ENCODE measurements at places on chromosomes 1 and 21.
A peak's percentile ranks its signal among the peaks of the same experiment; 100 is the strongest.

GRCh38 chr1:228824366-228824765 is 89.1 kb downstream of the RHOU start:
- no peak for DNase-seq

- DNase-seq: no peak
Measured at GRCh38 chr1:87129606-87130005, 199.1 kb upstream of the LMO4 start.

DNA sequence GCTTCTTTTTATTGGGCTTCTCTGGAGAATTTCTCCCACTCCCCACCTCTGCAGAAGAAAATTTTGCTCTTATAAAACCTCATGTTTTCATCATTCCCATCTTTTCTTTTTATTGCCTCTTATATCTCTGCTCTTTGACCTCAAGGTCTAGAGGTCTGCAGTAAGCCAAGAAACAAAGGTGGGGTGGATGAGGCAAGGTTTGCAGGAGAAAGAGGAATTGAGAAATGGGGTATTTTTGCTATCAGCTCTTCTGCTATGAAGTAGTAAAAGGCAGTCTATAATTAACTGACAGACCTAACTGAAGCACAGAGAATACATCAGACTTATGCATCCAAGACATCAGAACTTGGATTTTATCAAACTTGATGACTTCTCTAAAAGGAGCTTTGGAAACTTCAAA is 22.9 kb downstream of the SYT11 start:
- DNase-seq: no peak

GRCh38 chr1:99577313-99577712 is 68.6 kb upstream of the PALMD start:
- peak; percentile 8 for DNase-seq

DNA sequence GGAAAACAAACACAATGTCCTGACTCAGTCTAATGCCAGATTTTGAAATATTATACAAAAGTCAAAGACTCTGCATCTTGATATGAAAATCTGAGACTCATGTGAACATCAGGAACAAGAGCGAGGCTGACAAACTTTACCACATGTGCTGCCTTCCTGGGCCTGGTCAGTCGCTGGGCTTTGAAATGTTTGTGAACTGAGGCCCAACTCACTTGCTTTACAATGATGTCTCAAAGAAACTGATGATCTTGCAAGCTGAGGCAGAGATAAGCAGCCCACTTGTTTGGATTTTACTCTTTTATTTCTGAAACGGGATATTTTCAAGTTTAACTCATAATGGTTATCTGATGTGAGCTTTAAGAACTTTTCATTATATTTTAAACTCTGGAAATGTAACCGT is 2.1 kb downstream of the BCAR3 start:
- no peak for DNase-seq

DNA sequence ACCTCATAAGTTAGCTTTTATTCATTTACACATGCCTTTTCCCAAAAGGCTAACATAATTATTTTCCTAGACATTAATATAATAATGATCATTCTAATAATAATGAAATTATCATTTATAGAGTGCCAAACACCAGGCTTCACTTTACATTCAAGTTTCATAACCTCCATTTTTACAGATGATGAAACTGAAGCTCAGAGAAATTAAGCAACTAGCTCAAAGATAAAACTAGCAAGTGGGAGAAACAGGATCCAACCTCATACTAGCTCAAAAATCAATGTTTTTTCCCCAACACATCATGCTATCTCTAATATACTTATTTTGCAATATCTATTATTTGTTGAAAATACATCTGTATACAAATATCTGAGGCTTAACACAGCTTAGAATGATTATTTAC is 14.0 kb downstream of the LPGAT1 start:
- DNase-seq: no peak

DNA sequence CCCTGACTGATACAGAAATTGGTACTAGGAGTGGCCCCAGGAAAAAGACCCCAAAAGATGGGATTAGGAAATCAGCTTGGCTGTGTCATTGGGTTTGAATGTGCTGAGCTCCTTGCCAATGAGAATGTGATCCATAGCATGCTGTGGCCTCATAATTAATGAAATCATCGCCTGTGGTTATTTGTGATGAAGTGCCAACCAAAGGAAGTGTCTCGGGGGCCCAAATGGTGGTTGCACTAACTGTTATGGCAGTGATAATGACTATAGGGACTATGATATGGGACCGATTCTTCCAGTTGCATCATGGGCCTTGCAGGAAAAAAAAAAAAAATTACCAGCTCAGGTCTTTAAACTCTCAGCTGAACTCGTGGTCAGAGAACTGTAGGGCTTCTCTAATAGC is 15.4 kb upstream of the ZDHHC18 start:
- DNase-seq: no peak

- peak; percentile 87 for DNase-seq
Measured at GRCh38 chr1:111769517-111770146, 13.9 kb downstream of the DDX20 start.

GRCh38 chr1:63770381-63770780 is 3.4 kb upstream of the ROR1 start:
- no peak for DNase-seq

DNA sequence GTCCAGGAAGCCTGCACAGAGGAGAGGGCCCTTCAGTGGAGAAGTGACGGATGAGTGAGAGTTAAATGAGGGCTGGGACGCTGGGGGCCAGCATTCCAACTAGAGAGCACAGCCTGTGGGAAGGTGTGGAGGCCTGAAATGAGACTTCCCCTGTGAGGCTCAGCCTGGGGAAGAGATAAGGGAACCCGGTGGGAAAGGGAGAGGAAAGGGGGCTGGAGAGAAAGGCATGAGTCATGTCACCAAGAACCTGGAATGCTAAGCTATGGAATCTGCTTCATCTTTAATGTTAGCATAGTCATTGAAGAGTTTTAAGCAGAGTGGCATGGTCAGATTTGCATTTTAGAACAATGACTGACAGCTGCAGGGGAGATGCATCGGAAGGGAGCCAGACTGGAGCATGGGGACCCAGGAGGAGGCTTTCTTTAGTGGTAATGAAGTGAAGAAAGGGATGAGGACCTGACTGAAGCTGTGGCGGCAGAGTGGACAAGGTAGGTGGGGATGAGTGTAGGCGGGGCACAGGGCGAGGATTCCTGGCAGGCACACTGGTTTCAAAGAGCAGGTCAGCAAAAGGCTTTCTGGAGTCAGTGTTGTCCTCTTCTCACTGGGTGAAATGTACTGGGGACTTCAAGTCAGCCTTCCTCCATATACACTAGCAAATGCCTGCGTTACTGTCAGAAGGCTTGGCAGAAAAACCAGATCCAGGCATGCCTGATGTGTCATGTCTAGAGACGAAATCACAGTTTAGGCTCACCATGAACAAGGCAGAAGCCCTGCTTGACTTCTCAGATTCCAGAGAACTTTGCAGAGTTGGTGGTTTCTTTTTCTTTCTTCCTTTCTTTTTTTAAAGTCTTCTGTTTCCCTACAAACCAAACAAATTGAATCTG is 8.0 kb downstream of the RGL1 start:
- DNase-seq: no peak

GRCh38 chr1:12620488-12620865 is 2.5 kb upstream of the DHRS3 start:
- DNase-seq: no peak

- DNase-seq: no peak
Measured at GRCh38 chr1:55848906-55849305, 633.7 kb upstream of the USP24 start.

GRCh38 chr1:208885650-208886049 is 641.5 kb upstream of the PLXNA2 start:
- no peak for DNase-seq

DNA sequence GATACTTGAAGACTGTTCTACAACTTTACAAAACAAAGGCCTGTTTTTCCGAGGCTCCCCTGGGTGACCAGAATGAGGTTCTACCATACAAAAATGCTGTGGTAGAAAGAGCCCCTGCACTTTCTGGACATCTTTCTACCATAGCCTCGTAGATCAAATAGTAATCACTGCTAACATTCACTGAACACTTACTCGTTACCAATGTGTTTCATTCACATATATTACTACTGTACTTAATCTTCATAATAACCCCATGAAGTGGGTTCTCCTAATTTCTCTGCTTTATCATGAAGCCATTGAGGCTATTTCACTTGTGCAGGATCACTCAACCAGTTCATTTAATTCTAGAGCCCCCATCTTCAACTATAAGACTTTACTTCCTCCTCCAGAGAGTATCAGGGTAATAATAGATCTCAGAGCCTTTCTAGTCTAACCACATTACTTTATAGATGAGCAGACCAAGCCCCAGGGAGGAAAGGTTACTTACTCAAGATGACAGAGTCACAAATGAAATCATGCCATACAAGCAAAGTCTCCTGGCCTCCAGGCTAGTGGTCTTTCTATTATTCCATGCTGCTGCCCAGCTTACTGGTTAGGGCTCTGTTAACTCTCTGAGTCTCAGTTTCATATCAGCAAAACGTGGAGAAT is 46.7 kb upstream of the OSBPL9 start:
- no peak for DNase-seq

GRCh38 chr1:6300342-6301048 is 39.6 kb upstream of the GPR153 start:
- DNase-seq: no peak

GRCh38 chr1:23692308-23692871 is 784 bp downstream of the RPL11 start:
- DNase-seq: no peak

GRCh38 chr1:235093696-235094592 is 34.7 kb downstream of the TOMM20 start:
- DNase-seq: peak; percentile 93

- DNase-seq: no peak
Measured at GRCh38 chr1:38865112-38865715, 5.6 kb upstream of the RRAGC start.

DNA sequence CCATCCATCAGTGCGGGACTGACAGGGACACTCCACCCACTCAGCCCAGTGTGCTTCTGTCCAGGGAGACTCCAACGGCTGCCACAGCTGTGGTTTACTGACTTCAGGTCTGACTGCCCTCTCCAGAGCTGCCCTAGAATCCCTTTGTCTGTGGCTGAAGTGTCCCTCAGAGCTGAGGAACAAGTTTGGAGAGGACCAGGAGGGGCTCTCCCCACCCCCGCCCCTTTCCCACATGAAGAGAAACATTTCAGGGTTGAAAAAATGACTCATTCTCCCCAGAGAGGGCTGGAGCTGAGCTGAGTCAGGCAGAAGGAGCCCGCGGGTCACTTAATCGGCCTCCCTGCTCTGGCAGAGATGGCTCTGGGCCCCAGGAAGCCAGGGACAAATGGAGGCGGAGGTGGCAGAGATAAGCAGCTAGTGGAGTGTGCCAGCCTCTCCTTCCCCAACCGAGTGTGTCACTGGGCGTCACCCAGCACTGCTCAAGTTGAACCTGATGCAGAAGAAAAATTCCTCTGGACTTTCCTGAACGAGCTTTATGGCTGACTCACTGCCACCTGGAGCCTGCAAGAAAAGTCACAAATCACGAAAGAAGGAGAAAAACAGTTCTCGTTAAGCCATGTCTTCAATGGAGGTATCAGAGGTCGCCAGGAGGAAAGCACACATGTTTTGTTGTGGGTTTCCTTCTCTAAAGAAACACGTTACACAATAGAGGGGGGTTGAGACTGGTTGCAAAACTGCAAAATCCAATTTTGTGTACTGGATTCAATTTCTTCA is 34.3 kb upstream of the ECE1 start:
- peak; percentile 76 for DNase-seq

DNA sequence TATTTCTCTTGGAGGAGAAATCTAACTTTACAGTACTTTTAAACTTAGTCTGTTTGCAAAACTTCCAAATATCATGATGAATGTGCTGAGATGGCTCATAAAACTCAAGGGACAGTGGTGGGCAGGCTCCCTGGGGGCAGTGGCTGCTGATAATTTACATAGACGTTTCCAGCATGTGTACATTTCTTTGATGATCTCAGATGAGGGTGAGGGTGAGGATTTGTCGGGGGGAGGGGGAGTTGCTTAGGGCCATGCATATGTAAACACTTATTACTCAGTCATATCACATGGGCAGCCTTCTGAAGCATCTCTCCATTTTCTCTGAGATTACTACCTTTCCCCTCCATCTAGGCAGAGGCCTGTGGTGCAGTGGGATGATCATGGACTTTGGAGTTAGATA is 152.9 kb upstream of the HMGB4 start:
- DNase-seq: no peak

DNA sequence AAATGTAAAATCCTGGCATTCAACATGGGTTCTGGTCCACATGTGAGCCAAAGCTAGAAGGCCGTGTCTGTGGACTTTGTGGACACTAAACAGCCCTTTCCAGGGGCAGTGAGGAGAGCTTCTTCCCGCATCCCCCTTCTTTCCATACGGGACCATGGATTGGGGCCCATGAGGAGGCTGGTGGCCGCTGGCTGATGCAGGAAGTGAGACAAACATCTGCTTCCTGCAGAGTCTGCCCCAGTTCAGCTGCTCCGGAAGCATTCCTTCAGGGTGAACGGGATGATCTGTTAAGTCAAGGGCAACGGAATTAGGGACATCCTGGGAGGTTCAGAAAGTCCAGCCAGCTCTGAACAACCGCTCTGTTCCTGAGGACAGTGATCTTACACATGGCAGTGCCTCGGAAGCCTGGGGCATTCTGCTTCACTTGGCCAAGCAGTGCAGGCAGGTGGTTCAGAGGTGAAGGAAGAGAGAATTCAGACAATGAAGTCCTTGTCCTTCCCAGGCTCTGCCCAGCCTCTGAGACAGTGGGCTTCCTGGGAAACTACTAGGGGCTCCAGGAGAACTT is 1.5 kb downstream of the CA6 start:
- no peak for DNase-seq

GRCh38 chr1:241391926-241392710 is 35.1 kb upstream of the RGS7 start:
- no peak for DNase-seq

GRCh38 chr1:15345705-15346345 is 63.9 kb upstream of the EFHD2 start:
- DNase-seq: no peak

DNA sequence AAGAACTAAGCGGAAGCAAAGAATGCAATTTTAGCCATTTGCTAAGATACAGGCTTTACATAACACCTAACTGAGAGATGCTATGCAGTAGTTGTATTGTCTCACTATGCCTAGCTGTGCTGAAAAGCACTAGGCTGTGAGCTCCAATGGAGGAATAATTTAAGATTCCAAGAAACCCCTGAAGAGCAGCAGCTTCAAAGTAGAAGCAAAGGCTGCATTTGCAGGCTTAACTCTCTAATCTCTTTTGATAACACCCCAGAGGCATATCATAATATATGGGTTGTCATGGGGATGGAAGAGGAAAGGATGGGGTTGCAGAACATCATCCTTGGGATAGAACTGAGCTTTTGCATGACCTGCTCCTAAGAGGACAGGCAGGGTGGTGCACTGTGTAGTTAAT is 102.0 kb downstream of the ERG start:
- no peak for DNase-seq

GRCh38 chr1:48472638-48473037 is 634 bp upstream of the SPATA6 start:
- DNase-seq: no peak

GRCh38 chr1:119375366-119375765 is 6.8 kb downstream of the HAO2 start:
- no peak for DNase-seq

- no peak for DNase-seq
Measured at GRCh38 chr1:38701088-38701487, 158.5 kb downstream of the RRAGC start.

Measured in eye (tissue), 1 donor.